Activated T-helper 1 cell treated with anti-CD3 and anti-CD28 coated beads, Interleukin-12 subunit alpha, Interleukin-12 subunit beta, Interleukin-2, Interleukin-4 antibody, amounts not matched to agents 30 ng/mL and 10 ng/mL and 1 ng/mL, durations not matched to agents 14 hours and 24 hours and 36 hours (primary cell): ENCODE measurements at places on chromosomes 4 and X. TPM values are rescaled to one million over a fixed set of nuclear protein-coding genes. Genes with fewer than 3 reads are reported as not detected.

DNA sequence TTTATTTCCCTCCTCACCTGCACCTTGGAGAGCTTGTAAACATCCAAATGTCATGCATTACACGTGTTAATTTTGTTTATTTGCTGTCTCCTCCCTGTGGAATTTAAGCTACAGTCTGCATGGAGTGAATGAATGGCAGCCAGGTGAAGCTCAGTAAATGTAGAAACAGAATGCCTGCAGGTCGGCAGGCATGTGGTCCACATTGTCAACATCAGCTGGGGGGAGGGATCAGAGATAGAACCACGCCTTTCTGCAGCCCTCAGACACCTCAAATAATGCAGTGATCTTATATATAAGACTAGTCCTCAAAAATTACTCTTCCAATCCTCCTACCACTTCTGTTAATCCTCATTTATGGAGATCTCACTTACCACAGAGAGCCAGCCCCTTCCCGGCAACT, 131.2 kb upstream of the KIT start:
- DNase-seq, result no peak

- DNase-seq, result no peak
Observed at GRCh38 chr4:107736037-107736436, 16.0 kb upstream of the PAPSS1 start.

- no peak for DNase-seq
Observed at GRCh38 chr4:107348188-107349050, 312.3 kb upstream of the DKK2 start.

DNA sequence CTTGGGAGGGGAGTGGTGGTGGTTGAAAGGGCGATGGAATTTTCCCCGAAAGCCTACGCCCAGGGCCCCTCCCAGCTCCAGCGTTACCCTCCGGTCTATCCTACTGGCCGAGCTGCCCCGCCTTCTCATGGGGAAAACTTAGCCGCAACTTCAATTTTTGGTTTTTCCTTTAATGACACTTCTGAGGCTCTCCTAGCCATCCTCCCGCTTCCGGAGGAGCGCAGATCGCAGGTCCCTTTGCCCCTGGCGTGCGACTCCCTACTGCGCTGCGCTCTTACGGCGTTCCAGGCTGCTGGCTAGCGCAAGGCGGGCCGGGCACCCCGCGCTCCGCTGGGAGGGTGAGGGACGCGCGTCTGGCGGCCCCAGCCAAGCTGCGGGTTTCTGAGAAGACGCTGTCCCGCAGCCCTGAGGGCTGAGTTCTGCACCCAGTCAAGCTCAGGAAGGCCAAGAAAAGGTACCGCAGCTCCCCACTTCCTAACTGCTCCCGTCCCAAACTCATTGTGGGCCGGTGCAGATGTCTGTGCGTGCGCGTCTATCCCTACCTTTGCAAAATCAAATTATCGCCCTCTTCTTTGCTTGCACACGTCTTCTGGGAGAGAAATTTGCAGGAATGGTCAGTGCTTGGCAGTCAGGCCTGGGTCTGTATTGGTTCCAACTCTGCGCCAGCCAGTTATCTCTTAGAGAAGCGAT, 533 bp downstream of the IL15 start:
- peak; percentile 8 for DNase-seq

Gene CTSO
- 0.73 and 0.93 TPM in 2 replicates for total RNA-seq

Gene SYNPO2
- 0.12 and 0.26 TPM in 2 replicates for total RNA-seq

Gene BMP15
- total RNA-seq, result not detected in 2 replicates

- no peak for DNase-seq
Observed at GRCh38 chr4:139144911-139145551, 32.0 kb downstream of the ELF2 start.

- no peak for DNase-seq
Observed at GRCh38 chr4:152815078-152815477, 35.3 kb downstream of the ARFIP1 start.

Gene MAPK10
- total RNA-seq, result not detected in 2 replicates

- DNase-seq, result no peak
Observed at GRCh38 chr4:165481053-165481835, 102.4 kb downstream of the CPE start.

Gene ZNF185
- 0.54 and 0.73 TPM in 2 replicates for total RNA-seq
